Anterior cingulate cortex (tissue), 58 donors: ENCODE measurements at places on chromosomes 4 and X.

DNA sequence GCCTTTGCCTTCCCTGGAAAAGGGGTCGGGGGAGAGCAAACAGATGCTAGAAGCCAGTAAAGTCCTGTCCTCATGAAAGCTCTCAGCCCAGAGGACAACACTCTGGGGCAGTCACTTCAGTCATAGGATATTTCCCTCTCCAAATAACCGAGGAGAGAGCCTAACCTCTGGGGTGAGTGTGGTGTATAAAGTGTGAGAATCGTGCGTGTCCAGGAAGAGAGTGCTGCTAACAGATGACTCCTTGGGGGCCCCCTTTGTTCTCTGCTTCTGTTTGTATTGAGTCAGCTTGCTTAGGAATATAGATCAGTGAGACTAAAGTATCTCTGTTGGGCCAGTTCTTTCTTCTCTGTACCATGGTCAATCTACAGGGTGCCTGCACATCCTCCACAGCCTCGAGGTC is 247.2 kb downstream of the PALLD start:
- no peak for DNase-seq

GRCh38 chr4:110128029-110128428 is 70.4 kb downstream of the ELOVL6 start:
- no peak for DNase-seq

GRCh38 chr4:112765317-112765974 is 128.5 kb downstream of the LARP7 start:
- DNase-seq: no peak

DNA sequence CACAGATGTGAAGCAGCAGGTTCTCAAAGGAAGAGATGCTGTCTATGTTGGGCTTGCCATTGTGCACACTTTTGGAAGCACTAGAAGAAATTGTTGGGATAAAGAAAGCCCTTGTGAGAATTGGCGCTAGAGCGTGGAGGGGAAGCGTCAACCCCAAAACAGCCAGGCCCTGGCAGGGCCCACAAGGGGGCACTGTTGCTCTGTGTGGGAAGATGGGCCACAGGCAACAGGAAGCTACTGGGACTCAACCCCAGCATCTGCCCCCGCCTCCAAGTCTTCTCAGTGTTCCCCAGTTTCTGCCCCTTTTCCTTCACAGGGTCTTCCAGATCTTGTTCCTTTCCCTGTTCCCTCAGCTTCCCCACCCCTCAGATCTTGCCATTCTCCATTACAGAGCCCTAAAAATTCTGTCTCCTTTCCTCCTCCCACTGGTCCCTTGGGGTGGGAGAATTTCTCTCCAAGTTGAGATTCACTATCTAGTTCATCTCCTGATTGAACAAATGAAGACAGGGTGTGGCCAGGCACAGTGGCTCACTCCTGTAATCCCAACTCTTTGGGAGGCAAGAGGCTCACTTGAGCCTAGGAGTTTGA is 85.5 kb downstream of the STARD8 start:
- peak; percentile 11 for DNase-seq

DNA sequence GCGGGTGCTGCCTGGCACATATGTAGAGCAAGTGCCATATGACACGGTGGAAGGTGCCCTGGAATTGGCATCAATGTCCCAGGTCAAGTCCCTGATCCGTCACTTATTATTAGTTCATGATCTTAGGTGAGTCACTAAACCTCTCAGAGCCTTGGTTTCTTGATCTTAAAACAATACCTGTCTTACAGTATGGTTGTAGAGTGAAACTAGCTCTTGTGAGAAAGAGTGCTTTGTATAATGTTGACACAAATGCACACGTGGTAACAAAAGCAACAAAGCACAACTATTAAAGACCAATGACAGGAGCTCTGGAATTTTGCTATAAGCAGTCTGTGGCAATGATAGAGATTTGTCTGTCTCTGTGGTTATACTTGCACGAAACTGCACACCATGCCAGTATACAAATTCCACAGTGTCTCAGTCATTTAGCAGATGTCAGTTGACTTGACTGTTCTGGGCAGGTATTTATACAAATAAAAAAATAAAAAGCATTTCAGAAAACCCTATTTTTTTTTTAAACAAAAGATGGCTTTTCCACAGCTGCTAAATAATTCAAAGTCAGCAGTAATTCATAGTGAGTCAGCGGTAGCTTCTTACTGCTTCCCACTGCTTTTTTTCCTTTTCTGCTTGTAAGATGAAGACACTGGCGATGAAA is 19.7 kb upstream of the ACSL1 start:
- DNase-seq: no peak

GRCh38 chr4:108301545-108302251 is 133.0 kb upstream of the LEF1 start:
- DNase-seq: no peak

DNA sequence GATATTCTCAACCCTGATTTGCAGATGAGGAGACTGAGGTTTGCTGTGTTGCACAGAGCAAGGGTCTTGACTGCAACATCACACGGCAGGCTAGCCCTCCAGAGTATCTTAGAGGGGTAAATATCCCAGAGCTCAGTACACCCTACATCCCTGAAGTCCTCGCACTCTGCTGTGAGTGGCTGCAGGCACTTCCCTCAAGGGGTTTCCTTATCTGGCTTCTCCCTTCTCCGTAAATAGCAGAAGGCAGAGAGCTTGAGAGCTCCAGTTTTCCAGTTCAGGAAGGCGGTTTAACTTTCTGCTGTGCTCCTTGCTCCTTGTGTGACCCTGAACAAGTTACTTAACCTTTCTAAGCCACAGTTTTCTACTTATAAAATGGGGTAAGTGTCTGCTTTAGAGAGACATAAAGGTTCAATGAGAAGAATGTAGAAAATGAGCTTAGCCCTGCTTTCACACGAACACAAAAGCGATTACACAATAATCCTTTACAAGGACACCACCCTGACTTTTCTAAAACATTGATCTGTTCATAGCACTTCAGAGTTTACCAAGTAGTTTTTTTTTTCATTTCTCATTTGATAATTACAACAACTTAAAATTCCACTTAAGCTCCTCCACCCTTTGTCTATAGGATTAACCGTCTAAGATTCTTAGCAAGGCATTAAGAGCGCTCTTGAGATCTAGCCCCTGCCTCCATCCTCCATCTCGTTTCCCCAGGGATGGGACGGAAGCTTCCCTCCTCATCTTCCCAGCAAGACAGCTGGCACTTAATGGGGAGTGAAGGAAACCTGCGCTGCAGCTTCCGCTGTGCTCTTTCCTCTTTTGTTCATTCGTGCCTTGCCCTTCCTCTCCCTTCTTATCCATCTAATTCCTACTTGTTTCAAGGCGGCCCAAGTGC is 68.4 kb downstream of the TAPT1 start:
- DNase-seq: no peak

GRCh38 chr4:113008716-113009115 is 40.7 kb upstream of the ANK2 start:
- DNase-seq: no peak

- DNase-seq: no peak
Observed at GRCh38 chr4:148431401-148431800, 10.8 kb downstream of the NR3C2 start.

- no peak for DNase-seq
Observed at GRCh38 chrX:1542994-1543725, 6.2 kb upstream of the P2RY8 start.
